ENCODE measurements at places on chromosomes 6 and 20. TPM values are rescaled to one million over a fixed set of nuclear protein-coding genes. Genes with fewer than 3 reads are reported as not detected.

TGM3 gene
- 0.24 TPM for polyA plus RNA-seq

PEX3 gene
- polyA plus RNA-seq, result 10.9 TPM

RBPJL gene
- not detected for polyA plus RNA-seq

HLA-DPA1 gene
- polyA plus RNA-seq, result 56.8 TPM

SRSF12 gene
- polyA plus RNA-seq, result 5.8 TPM

NMBR gene
- polyA plus RNA-seq, result 0.41 TPM

MAPK13 gene
- polyA plus RNA-seq, result 40.2 TPM

METTL24 gene
- polyA plus RNA-seq, result not detected

EPHA7 gene
- 5.8 TPM for polyA plus RNA-seq

SPEF1 gene
- 1.0 TPM for polyA plus RNA-seq

SSTR4 gene
- polyA plus RNA-seq, result not detected

PET117 gene
- 13.0 TPM for polyA plus RNA-seq

ADTRP gene
- 0.37 TPM for polyA plus RNA-seq

BPIFB2 gene
- polyA plus RNA-seq, result not detected

EPPIN gene
- not detected for polyA plus RNA-seq

FAM83B gene
- not detected for polyA plus RNA-seq

NKX2-4 gene
- not detected for polyA plus RNA-seq

Data from brain (organoid and tissue), 16 donors.